Skin of body (tissue), 3 donors: ENCODE measurements at places on chromosomes 13 and 19. TPM values are rescaled to one million over a fixed set of nuclear protein-coding genes. Genes with fewer than 3 reads are reported as not detected.

DNA sequence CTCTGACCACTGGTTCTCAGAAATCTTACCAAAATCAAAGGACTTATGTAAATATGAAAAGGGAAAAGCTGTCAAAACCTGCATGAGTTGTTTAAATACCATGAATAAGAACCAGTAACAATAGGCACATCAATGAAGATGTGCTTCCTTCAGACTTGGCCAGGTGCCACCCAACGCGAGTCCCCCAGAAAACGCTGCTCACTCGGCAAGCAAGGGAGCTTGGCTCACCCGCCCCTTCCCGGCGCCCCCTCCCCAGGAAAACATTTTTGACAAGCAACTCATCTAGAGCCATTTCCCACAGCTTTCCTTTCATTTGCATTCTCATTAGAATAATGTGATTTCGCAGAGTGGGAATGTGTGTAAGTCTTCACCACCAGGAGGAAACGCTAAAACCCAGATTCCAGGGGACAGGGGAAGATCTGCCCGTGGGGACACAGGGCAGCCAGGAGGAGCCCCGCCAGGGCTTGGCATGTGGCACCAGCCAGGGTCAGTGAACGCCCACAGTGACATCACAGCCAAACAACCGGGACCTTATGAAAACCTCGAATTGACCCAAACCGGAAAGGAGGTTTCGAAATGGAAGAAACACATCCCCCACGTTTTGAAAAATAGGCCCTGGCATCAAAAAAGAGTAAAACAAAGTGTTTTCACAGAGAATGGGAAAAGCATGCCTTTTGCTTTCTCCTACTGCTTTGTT is 366.2 kb upstream of the TSHZ3 start:
- no peak for DNase-seq

Gene OR7E24
- not detected for total RNA-seq

Gene CPB2
- total RNA-seq, result not detected

Gene SIGLEC12
- not detected for total RNA-seq

Gene ZSCAN18
- 50.3 TPM for total RNA-seq

GRCh38 chr19:2048959-2049740 is 1.9 kb downstream of the MKNK2 start:
- DNase-seq, result no peak

GRCh38 chr13:104920091-104920490 is 1615.4 kb downstream of the EFNB2 start:
- DNase-seq, result no peak

DNA sequence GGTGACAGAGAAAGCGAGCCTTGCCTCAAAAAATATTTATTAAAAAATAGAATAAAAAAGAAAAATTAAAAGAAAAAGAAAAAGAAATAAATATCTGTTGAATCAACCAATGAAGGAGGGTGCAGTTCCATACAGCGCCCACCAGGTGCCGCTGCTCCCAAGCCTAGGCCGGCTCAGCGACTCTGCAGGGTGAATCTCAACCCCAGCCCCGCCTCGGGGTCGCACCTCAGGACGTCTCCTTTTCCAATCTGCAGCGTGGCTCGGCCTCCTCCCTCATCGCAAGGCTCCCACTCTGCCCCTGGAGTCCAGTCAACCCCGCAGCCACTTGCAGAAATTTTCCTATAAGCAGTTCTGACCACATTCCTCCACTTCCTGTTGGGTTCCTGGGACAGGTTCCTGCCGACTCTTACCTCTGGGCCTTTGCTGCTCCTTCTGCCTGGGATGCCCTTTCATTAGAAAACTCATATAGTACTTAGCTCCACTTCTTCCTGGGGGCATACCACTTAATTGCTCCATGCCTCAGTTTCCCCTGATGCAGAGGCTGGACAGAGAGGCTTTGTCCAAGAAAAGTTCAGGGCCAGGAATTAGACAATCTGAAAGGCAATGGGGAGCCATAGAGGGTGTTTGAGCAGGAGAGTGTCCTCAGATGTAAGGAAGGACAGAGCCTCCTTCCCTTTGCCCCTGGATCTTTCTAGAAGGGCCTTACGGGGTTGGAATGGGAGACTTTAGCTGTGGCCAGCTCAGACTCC is 24.3 kb downstream of the NFILZ start:
- DNase-seq, result peak; percentile 9

Gene DACH1
- 8.5 TPM for total RNA-seq

Gene LIM2
- total RNA-seq, result not detected

GRCh38 chr19:16095071-16095571 is 16.6 kb upstream of the RAB8A start:
- DNase-seq, result no peak

DNA sequence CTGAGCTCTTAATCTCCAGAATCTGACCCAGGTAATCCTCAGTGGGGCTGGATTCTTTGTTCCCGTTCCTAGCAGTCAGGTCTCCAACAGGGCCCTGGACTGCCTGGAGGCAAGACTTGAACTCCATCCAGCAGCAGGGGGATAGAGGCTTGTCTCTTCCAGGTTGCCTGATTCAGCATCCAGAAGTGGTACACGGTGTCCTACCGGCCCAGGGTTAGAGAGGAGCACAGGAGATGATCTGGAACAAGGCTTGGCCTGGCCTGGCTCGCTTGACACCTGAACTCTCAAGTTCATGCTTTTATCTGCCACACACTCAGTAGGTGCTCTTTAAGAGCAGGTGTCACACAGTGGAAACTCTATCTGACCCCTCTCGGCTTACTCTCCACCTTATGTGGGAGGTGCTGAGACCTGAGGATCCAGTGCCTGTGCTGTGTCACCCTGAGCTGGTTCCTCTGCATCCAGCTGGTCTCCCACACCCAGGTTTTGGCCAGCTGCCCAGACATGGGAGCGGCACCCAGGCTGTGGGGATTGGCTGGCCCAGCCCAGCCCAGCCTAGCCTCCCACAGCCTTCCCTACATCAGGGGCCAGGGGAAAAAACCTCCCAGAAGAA is at the start of gene CYP4F3:
Gene CYP4F3, plus strand, starts transcription at position 604 of the 610 bp plus-strand sequence. CDS start 519 bp downstream, outside the sequence.
- DNase-seq, result no peak

GRCh38 chr19:35509861-35510625 is 3.4 kb downstream of the DMKN start:
- no peak for DNase-seq

GRCh38 chr13:40812724-40813445 is 23.5 kb downstream of the SLC25A15 start:
- no peak for DNase-seq

DNA sequence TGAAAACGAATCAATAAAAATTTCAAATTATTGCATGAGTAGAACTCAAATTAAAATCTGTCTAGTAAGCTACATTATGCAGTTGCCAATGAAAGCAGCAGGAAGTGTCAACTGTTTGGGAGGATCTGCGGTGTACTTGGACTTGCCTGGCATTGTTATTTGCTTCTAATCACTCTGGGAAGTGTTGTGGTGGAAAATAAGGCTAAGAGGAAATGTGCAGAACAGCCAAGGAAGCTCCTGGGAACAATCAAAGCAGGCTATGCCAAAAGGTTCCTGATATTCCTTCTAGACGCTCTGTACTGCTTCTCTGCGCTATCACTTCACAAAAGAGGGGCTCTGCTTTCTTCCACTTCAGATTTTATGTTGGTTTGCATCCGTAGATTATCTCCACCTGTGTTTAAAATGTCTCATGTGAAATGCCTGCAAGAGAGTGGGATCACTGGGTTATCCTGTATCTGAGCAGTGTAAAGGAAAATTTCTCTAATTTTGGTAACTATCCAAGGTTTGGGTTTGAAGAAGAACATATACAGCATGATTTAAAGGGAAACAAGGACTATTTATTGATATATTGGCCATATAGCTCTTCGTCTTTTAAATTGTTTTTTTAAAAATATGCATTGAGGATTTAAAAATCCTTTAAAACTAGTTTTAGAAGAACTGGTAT is 182.7 kb upstream of the CSNK1A1L start:
- DNase-seq, result peak; percentile 43

DNA sequence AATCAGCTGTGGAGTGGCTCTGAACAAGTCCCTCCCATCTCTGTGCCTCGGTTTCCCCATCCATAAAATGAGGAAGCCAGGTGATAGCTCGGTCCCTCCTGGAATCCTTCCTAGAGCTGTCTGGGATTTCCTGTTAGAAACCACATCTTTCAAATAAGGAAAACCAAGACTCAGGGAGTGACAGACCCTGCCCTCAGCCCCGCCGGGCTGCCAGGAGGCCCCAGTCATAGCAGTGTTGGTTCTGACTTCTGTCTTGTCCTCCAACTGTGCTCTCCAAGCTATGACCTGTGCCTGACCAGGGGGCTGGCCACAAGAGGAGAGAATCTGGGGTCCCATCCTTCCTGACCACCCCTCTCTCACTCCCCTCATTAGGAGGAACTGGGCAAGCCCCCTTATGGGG is 1.1 kb upstream of the SHD start:
- no peak for DNase-seq

- DNase-seq, result no peak
These were observed 2.0 kb upstream of the CCDC97 start for GRCh38 chr19:41307954-41308449.

DNA sequence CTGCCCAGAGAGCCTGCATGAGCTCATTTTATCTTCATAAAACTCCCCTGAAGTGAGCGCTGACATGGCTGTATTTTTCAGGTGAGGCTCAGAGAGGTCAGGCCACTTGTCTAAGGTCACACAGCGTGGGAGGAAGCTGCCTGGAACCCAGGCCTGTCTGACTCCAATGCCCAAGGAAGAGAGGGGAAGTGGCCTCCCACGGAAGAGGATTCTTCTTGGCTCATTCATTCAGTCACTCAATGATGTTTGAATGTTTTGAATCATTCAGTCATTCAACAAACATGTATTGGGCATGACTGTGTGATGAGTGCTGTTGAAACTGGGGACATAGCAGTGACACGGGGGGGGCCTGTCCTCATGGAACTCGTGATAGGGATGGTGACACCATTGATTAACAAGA is 12.0 kb downstream of the ACTL9 start:
- DNase-seq, result no peak

GRCh38 chr19:48468772-48469288 is 339 bp upstream of the CYTH2 start:
- peak; percentile 100 for DNase-seq

DNA sequence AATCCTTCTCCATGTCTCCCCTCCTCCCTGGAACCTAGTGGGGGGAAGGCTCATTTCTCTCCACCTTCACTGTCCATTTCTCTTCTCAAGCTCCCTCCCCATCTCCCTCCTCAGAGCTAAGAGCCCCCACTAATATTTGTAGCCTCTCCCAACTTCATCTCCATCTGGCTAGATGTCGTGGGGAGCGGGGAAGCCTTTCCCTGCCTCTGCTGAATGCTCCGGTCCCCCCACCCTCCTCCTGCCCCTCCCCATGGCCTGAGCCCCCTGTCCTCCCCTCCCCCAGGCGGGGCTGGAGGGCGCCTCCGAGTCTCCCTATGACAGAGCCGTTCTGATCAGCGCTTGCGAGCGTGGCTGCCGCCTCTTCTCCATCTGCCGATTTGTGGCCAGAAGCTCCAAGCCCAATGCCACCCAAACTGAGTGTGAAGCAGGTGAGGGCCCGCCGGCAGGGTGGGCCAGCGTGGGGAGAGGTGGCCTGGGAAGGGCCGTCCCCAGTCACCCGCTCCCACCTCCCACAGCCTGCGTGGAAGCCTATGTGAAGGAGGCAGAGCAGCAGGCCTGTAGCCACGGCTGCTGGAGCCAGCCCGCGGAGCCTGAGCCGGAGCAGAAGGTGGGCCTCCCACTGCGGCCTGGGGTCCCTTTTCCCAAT is 1.0 kb downstream of the TMEM59L start:
- DNase-seq, result no peak

- DNase-seq, result no peak
These were observed 11.0 kb downstream of the XAB2 start for GRCh38 chr19:7618348-7618747.

DNA sequence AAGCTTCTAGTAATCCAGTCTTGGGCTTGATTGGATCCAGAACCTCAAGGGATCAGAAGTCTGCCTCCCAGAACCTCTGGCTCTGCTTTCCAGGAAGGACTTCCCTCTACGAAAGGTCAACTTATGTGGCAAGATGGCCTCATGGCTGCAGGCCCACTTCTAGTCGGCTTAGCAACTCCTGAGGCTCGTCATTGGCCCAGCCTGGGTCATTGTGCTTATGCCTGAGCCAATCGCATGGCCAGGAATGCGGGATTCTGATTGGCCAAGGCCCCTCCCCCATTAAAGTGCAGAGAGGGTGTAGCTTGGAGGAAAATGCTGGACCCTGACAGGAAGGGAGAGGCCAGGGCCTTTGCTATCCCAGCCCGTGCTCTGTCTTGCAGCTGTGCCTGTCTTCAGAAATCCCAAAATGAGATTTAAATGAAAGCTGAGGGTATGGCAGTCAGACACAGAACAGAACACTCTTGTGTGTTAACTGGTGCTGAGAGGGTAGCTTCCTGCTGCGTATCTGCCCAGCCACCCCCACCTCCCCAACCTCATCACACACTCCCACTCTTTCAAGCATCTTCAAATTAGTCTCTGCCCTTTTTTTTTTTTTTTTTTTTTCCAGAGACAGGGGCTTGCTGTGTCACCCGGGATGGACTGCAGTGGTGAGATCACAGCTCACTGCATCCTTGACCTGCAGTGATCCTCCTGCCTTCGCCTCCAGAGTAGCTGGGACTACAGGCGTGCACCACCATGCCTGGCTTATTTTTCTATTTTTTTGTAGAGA is 5.5 kb upstream of the CCNE1 start:
- DNase-seq, result peak; percentile 88

- DNase-seq, result no peak
These were observed 6.2 kb downstream of the ZNF709 start for GRCh38 chr19:12478234-12478941.

- DNase-seq, result no peak
These were observed 9.0 kb downstream of the BLOC1S3 start for GRCh38 chr19:45187421-45188100.

GRCh38 chr19:37907735-37908455 is 887 bp downstream of the SIPA1L3 start:
- DNase-seq, result no peak
